ENCODE measurements at places on chromosomes 16 and 17. TPM values are rescaled to one million over a fixed set of nuclear protein-coding genes. Genes with fewer than 3 reads are reported as not detected.

Gene SSH2
- 36.1 TPM for total RNA-seq

GRCh38 chr17:7034955-7035590, 742 bp upstream of the SLC16A13 start:
- DNase-seq, result peak; percentile 63

GRCh38 chr16:30406795-30407101, 658 bp upstream of the ZNF771 start:
- no peak for DNase-seq

GRCh38 chr16:75477680-75478473, 13.4 kb upstream of the TMEM170A start:
- DNase-seq, result no peak

- no peak for DNase-seq
Observed at GRCh38 chr16:51143196-51143977, 7.7 kb downstream of the SALL1 start.

DNA sequence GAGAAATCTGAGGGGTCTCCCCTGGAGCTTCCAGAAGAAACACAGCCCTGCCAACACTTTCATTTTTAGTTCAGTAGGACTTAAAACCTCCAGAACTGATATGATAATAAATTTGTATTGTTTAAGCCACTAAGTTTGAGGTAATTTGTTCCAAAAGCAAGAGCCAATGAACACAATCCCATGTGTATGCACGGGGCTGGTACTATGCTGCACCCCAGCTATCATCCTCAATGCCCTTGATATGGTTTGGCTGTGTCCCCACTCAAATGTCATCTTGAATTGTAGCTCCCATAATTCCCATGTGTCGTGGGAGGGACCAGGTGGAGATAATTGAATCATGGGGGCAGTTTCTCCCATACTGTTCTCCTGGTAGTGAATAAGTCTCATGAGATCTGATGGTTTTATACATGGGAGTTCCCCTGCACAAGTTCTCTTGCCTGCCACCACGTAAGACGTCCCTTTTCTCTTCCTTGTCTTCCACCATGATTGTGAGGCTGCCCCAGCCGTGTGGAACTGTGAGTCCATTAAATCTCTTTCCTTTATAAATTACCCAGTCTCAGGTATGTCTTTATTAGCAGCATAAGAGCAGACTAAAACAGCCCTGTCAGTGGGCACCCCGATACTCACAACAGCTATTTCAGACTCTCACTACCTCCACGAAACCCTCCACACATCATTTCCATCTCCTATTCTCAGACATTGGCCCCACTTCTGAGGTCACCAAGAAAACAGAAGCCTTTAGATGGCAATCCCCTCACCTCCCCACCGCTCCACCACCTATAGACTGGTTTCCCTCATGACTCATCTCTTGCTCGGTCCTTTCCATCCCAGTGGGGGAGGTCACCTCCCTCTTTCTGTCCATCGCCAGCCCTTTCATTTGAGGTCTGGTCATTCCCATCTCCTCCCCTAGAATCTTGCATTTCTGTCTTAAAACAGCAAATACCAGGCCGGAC, 8.9 kb upstream of the CACNG1 start:
- no peak for DNase-seq

- no peak for DNase-seq
Observed at GRCh38 chr16:57270221-57271062, 14.0 kb downstream of the PLLP start.

- no peak for DNase-seq
Observed at GRCh38 chr16:71369494-71369893, 11.0 kb downstream of the CALB2 start.
